ENCODE measurements at places on chromosomes 4 and X.
A peak's percentile ranks its signal among the peaks of the same experiment; 100 is the strongest.

GRCh38 chr4:8198206-8198905 is 734 bp upstream of the SH3TC1 start:
- H3K4me1 ChIP-seq, result peaks cover 29% of the 10 kb centered on the region
- no peaks in the 10 kb centered on the region for H3K36me3 ChIP-seq
- peak overlapping the region; percentile 99 for H3K27ac ChIP-seq

- no peaks in the 10 kb centered on the region for H3K27me3 ChIP-seq
- H3K27ac ChIP-seq, result no peak overlapping the region
- no peak for DNase-seq
- H3K36me3 ChIP-seq, result no peaks in the 10 kb centered on the region
- no peak overlapping the region for H3K4me3 ChIP-seq
- H3K4me1 ChIP-seq, result no peaks in the 10 kb centered on the region
Measured at GRCh38 chr4:121220698-121221097, 56.6 kb upstream of the TNIP3 start.

GRCh38 chr4:1398681-1399507 is 7.3 kb downstream of the NKX1-1 start:
- peaks cover 12% of the 10 kb centered on the region for H3K4me1 ChIP-seq
- H3K27me3 ChIP-seq, result peaks cover 4% of the 10 kb centered on the region
- no peak overlapping the region for H3K27ac ChIP-seq

GRCh38 chr4:55475394-55476243 is 71.1 kb downstream of the CLOCK start:
- peaks cover 18% of the 10 kb centered on the region for H3K36me3 ChIP-seq
- no peak overlapping the region for H3K27ac ChIP-seq
- no peaks in the 10 kb centered on the region for H3K27me3 ChIP-seq
- no peaks in the 10 kb centered on the region for H3K4me1 ChIP-seq

- H3K27ac ChIP-seq, result no peak within 1 kb of the TSS
- H3K36me3 ChIP-seq, result no peaks in the 10 kb centered on the region
- H3K4me1 ChIP-seq, result peaks cover 2% of the 10 kb centered on the region
- H3K4me3 ChIP-seq, result peak within 1 kb of the TSS; percentile 22
- peak; percentile 96 for DNase-seq
Measured at GRCh38 chr4:75630174-75630936, at the start of gene CDKL2. TSS of gene CDKL2 (minus strand) at chr4:75630528. CDS start at chr4:75625988, 4,540 bp downstream.

Data from liver (tissue), 10 donors.